ENCODE measurements at places on chromosomes 2 and 18. TPM values are rescaled to one million over a fixed set of nuclear protein-coding genes. Genes with fewer than 3 reads are reported as not detected.

- DNase-seq, result no peak
Observed at GRCh38 chr2:234025891-234026401, 24.6 kb upstream of the SPP2 start.

- DNase-seq, result no peak
Observed at GRCh38 chr2:230783101-230783500, 70.5 kb downstream of the CAB39 start.

GRCh38 chr2:184654945-184655344 is 56.6 kb downstream of the ZNF804A start:
- DNase-seq, result no peak

DNA sequence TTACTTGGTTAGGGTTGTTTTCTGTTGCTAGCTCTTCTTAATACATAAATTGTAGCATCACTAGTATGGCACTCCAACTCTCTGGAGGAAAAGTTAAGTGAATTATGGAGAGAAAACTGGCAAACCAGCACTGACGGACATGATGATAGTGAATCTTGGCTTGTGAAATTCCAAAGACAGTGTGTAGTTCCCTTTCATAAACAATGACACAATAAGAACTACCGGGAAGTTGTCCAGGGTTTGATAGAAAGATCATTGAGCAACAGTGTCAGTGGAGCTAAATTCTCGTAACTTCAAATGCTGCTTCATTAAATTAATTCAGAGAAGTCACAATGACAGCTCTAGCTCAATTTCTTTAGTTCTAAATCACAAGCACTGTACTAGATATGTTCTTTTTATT is 66.5 kb downstream of the RIT2 start:
- no peak for DNase-seq

DNA sequence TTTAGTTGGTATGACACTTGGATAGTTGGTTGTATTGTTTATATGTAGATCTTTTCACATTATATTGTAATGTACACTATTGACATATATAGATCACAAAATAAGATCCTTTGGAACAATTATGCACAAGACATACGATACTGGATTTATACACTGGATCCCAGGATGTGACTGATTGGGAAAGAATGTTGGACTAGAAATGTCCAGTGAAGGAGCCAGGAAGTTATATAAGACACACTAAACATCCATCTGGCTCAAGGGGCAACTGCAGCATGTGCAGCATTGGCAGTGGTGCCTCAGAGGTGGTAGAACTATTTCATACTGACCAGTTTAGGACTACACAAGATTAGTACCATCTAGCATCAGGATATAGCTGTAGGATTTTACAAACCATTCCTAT is 104.9 kb downstream of the TRABD2A start:
- no peak for DNase-seq

- DNase-seq, result no peak
Observed at GRCh38 chr2:120451334-120451733, 105.4 kb downstream of the INHBB start.

DNA sequence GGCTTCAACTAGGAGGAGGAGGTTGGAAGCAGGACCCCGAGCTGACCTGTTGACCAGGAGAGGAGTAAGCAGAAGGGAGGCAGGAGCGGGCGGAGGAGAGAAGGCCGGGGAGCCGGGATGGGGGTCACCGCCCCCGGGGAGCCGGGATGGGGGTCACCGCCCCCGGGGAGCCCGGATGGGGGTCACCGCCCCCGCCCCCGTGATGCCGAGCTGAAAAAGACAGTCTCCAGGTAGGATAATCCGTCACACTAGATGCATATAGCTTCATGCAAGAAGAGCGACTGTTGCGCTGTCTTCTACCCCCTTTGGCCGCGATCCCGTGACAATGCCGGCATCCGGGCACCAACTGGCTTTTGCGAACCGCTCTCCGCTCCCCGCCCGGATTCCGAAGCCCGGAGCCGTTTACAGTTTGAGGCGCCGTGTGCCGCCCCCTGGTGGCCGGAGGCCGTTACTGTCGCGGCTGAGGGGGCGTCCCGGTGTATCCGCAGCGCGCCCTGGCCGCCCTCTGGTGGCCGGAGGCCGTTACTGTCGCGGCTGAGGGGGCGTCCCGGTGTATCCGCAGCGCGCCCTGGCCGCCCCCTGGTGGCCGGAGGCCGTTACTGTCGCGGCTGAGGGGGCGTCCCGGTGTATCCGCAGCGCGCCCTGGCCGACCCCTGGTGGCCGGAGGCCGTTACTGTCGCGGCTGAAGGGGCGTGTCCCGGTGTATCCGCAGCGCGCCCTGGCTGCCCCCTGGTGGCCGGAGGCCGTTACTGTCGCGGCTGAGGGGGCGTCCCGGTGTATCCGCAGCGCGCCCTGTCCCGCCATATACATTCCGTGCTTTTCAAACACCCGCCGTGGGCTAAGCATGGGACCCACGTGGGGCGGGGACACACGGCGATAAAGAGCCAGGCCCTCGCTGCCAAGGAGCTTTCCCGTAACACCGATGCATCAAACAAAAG is 89.6 kb downstream of the ACTR3 start:
- DNase-seq, result peak; percentile 32

CD302 gene
- total RNA-seq, result 16.0 TPM

GRCh38 chr2:69955029-69955428 is 6.4 kb downstream of the ASPRV1 start:
- DNase-seq, result no peak

GCKR gene
- total RNA-seq, result not detected

DNA sequence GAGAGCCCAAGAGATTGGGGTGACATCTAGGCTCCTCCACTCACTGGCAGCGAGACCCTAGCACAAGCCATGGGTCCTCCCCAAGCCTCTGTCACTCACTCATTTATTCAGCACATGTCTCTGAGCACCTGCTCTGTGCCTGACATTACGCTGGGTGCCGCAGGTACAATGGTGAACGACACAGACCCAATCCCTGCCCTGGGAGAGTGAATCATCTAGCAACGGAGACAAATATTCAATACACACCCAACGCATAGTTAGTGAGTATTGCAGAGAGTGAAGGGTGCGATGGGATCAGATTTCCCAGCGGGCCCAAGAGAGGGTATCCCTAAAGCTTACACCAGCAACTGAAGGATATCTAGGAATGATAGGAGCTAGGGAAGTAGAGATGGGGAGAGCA is 45.5 kb downstream of the ZFP36L2 start:
- DNase-seq, result no peak

GRCh38 chr18:78183815-78184214 is 795.8 kb upstream of the SALL3 start:
- no peak for DNase-seq

DNA sequence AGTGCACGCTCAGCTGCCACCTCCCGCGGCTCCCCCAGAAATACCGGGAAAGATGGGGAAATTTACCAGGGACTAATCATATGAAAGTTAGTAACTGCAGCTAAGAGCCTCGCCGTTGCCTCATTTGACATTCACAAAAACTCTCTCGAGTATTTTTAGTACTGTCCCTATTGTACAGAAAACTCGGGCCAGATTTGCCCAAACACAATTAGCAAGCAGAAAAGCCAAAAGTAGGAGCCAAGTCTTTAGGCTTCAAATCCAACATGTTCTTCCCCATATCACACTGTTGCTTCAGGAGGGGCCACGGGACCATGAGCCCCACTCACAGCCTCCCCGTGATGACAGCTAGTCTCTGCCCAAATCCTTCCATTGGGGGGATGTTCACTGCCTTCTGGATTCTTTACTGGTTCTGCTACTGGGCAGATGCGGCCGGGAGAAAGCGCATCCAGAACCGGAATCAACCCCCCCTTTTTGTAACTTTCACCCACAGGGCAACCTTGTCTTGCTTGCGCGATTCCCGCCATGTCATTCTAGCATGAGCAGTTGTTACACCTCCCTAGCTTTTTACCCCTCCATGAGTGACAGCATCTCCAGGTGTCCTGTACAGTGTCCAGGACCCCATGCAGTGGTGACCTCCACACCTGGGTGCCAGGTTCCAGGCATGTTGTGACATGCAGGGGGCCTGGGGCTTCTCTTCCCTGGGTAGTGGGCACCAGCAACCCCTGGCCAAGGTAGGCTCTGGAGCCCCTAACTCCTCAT is 35.2 kb downstream of the CENPO start:
- no peak for DNase-seq

- no peak for DNase-seq
Observed at GRCh38 chr18:23694637-23695430, 5.6 kb downstream of the LAMA3 start.

ZC3H6 gene
- total RNA-seq, result 20.3 TPM

DNA sequence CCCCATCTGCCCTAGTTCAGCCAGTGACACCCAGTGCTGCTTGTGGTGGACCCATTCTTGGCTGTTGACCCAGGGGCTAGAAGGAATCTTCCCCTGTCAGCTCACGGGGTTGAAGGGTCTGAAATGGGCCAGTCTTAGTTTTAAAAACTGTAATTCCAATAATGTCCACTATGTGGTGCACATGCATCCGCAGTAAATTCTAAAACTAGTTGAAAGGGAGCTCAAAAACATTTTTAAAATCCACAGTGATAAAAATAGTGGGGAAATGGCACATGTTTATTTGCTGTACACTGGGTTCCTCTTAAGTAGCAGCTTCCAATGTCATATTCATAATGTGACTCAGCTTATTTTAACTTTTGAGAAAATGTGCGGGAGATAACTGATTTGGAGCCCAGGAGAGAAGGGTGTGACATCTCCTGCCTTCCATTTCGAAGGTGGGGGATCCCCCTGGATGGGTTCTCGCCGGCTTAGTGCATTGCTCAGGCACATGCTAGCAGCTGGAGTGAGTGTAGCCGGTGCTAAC is 32.8 kb downstream of the GRHL1 start:
- DNase-seq, result no peak

KLHL30 gene
- 0.17 TPM for total RNA-seq

HOXD1 gene
- 5.9 TPM for total RNA-seq

DNA sequence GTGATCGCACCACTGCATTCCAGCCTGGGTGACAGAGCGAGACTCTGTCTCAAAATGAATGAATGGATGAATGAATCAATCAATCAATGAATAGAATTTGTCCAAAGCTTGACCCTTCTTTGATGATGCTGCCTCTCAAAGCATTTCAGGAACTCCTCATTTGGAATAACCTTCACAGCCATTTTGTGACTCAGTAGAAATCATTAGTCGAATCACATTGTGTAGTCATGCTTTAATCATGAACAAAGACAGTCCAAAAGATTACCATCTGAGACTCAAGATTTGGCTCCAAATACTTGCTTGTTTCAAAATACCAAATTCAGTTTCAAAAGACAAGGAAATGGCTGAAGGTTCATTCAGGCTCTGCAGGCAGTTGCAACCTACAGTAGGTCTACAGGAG is 83.1 kb downstream of the VWA3B start:
- no peak for DNase-seq

LRATD1 gene
- 157 TPM for total RNA-seq

DUSP19 gene
- total RNA-seq, result 9.3 TPM

DNA sequence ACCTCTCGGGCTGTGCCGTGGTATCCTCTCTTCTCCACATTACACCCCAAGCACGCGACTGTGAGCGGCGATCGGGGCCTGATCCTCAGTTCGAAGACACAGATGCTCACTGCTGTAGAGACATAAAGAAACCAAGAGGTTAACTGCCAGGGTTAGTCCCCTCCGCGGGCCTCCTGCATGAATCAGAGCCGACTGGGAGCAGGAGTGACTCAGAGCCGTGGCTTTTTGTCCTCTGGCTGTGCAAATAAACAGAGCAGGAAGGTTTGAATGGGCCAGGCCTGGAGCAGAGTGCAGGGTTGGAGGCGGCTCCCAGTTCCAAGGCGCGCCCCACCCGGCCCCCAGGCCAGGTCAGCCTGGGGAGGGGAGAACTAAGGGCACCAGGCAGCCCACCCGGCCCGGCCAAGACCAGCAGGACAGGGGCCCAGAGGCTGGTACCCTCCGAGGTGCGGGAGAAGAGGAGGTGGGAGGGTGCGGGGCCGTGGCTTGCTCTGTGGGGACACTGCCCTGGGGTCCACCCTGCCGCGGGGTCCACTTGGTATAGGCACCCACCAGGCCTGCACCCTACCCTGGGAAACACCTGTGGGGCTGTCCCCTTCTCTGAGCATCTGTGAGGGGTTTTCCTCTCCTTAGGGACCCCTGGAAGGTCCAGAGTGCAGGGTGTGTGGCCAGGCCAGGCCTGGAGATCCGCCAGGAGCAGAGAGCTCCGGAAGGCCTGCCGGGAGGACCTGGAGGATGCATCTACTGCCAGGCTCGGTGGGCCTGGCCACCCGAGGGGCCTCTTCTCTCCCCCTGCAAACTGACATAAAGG is 16.5 kb downstream of the TWIST2 start:
- DNase-seq, result peak; percentile 80

LRRC30 gene
- not detected for total RNA-seq

GRCh38 chr2:34447097-34447496 is 848.0 kb upstream of the FAM98A start:
- no peak for DNase-seq

GRCh38 chr18:8248576-8248975 is 360.7 kb upstream of the RAB12 start:
- DNase-seq, result no peak

ZNF521 gene
- total RNA-seq, result 7.9 TPM

DNA sequence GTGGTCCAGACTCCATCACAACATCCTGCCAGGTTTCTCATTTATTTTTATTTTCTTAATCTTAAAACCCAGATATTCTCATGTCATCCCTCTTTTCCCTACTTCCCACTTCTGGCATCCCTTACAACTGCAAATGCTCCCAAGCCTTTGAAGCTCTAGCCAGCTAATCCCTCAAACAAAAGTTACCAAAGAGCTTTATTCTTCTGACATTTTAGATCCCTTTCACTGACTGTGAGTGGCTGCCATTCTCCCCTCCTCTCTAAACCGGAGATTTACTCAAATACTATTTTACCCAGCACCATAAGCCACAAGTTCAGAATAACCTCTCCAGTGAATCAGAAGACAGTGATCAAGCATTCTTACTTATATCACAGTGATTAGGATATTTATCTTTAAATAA is 569.0 kb upstream of the SYT4 start:
- no peak for DNase-seq

GRCh38 chr2:207123335-207123744 is 42.4 kb downstream of the KLF7 start:
- no peak for DNase-seq

GRCh38 chr18:475202-476031 is 25.1 kb downstream of the COLEC12 start:
- DNase-seq, result no peak

GRCh38 chr2:226073496-226074160 is 674.1 kb downstream of the NYAP2 start:
- DNase-seq, result no peak

DNA sequence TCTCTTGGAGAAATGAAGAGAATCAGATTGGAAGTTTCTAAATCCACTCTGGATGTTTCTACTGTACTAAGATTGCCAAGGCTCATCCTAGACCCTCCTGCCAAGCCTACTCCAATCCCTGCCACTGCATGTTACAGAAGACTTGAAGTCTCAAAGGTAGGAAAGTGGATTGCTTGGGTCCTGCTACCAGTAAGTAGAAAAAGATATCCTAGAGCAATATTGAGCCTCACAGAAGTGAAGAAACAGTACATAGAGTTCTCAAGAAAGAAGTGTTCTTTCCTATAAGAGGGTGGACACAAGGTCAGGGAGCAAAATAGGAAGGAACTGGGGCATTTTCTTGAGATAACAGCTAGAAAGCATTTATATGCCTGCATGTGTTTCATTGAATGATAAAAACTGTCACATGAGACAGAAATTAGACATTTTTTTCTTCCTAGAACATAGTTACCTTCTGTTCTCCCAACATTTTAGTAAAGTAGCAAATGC is 232.9 kb downstream of the RBM43 start:
- DNase-seq, result no peak

GRCh38 chr2:217604527-217605194 is 398.1 kb downstream of the TNS1 start:
- DNase-seq, result no peak

EGR4 gene
- total RNA-seq, result not detected

- peak; percentile 27 for DNase-seq
Observed at GRCh38 chr2:166361351-166362153, 14.2 kb downstream of the SCN9A start.

C2orf66 gene
- not detected for total RNA-seq
